ENCODE measurements at places on chromosomes 2 and 18.

GRCh38 chr2:20623241-20623640, 27.7 kb downstream of the HS1BP3 start:
- DNase-seq: no peak

DNA sequence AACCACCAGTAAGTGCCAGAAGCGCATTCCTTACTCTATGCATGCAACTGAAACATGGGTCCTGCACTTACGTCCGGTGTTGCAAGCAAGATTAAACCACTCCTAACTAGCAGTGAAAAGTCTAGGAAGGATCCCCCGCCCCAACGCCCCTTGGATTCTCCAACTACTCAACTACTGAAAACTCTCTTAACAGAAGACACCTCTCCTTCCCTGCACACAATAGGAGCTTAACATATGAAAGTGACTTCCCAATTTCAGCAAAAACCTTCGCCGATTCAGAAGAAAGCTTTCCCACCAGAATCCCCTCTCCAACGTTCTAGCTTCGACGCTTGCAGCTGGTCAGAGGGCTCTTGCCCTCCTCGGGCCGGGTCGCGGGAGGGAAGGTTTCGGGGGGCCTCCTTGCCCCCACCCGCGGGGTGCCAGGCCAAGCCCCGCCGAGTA, 578 bp downstream of the IWS1 start:
- DNase-seq: peak; percentile 50

DNA sequence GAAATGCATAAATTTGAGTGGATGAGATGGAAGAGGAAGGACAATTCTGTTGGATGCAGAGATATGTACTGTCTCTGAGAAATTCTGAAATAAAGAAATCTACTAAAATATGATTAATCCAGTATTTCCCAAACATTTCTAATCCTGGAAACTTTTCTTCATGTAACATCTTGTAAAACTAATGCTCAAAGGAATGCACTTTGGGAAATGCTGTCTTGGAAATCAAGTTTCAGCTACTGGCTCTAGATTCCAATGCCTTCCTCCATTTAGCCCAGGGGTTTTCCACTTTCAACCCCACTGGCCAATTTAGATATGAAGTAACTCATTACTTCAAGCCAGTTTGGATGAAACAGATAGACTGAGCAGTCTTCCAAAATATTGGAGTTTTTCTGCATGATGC, 355.1 kb downstream of the TXNL1 start:
- no peak for DNase-seq

- no peak for DNase-seq
Observed at GRCh38 chr2:191180713-191181112, 29.9 kb upstream of the STAT4 start.

DNA sequence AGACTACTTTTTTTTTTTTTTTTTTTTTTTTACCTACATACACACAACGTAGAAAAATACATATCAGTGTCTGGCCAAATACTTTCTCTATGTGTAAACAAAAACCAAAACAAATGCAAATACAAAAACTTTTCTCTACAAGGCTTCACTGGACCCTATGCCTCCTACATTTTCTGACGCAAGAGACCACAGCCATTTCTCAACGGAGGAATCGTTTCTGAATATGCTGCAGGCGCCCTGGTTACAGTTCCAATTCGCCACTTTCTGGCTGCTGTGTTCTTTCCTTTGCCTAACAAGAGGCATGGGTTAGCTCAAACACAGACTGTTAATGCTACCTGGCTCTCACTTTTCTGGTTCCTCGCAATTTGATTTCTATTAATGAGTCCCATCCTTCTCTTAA, 96.4 kb downstream of the EPB41L3 start:
- DNase-seq: no peak

GRCh38 chr2:80068038-80068731, 236.4 kb downstream of the LRRTM1 start:
- no peak for DNase-seq

DNA sequence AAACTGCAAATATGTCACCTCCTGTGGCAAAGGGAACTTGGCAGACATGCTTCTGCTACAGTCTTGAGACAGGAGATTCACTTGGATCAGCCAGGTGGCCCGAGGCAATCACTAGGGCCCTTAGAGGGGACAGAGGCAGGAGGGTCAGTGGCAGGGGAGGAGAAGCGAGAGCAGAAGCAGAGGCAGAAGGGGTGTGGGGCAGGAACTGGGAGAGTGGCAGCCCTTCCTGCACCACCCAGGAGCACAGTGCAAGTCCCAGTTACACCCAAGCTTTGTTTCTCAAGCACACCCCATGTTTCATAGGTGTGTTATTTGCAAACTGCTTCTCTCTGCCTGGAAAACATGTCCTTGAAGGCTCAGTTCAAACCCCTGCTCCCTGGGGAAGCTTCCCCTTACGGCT, 309.7 kb upstream of the MYT1L start:
- no peak for DNase-seq

- DNase-seq: no peak
Observed at GRCh38 chr2:161432107-161432506, 16.0 kb downstream of the TBR1 start.

GRCh38 chr18:57655740-57656139, 34.1 kb upstream of the NARS1 start:
- DNase-seq: no peak

DNA sequence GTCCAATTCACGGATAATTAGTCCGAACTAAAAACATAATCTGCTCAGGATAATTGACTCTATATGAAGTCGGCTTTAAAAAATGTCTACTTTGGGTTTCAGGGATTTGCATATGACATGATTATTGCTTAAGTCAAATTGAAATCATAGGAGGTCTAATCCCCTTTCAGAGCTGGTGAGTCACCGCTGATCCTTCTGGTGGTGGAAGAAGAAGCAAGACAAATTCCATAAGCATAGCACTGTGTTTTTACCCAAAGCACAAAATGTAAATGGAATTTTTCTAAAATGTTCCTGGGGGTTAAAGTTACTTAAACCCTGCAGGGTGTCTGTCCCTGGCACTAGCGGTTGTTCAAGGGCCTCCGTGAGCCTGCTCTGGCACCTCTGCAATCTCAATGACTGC, 460.2 kb downstream of the LRATD1 start:
- DNase-seq: no peak

GRCh38 chr2:65396348-65397026, 35.9 kb downstream of the SPRED2 start:
- no peak for DNase-seq
